Glomerular endothelial cell (primary cell): ENCODE measurements at places on chromosomes 3 and 15.

DNA sequence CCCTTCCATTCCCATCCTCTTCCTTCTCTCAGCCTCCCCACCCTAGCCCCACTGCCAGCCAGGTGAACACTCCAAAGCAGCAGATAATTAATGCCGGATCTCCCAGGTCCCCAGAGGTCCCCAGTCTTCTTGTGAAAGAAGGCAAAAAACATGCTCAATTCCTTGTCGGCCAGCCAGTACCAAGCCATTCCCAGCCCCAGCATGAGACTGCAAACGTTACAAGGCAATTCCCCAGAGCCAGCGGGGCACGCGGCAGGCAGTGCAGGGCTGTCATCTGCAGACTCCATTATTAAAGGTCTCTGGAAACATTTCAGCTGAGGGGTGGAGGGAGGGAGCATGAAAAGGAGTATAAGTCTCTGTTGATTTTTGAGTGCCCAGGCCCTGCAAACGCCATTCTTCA lies 117.8 kb downstream of the XXYLT1 start:
- no peak for DNase-seq

GRCh38 chr15:24676431-24676830 lies 856 bp downstream of the NPAP1 start:
- no peak for DNase-seq

- no peak for DNase-seq
These were observed 86.4 kb downstream of the LPP start for GRCh38 chr3:188240189-188240981.

- no peak for DNase-seq
These were observed 6.2 kb upstream of the ZNF619 start for GRCh38 chr3:40470701-40471100.

- no peak for DNase-seq
These were observed 141.1 kb downstream of the XXYLT1 start for GRCh38 chr3:195129644-195130492.
